KBM-7 (cell line): ENCODE measurements at places on chromosomes 4 and X.

- DNase-seq, result no peak
Measured at GRCh38 chr4:172698256-172698655, 470.4 kb upstream of the GALNT7 start.

- no peak for DNase-seq
Measured at GRCh38 chr4:86461849-86462248, 102.0 kb upstream of the MAPK10 start.

DNA sequence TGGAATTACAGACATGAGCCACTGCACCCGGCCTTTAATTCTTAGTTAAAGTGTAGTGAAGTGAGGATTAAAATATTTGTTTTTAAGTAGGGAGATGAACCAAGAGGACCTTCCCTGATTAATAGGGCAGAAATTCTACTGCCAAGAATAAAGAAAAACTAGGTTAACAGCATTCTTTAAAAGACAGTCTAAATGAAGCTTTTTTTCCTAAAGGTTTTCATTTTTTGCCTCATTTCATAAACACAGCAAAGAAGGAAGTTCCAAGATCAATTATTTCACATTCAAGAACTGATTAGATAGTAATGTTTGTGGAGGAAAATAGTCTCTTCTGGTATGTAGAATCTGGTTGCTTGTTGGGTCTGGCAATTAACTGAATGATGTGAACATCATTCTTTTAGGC is 112.1 kb upstream of the ARSJ start:
- DNase-seq, result no peak

GRCh38 chr4:23737571-23737970 is 152.3 kb downstream of the PPARGC1A start:
- DNase-seq, result no peak

DNA sequence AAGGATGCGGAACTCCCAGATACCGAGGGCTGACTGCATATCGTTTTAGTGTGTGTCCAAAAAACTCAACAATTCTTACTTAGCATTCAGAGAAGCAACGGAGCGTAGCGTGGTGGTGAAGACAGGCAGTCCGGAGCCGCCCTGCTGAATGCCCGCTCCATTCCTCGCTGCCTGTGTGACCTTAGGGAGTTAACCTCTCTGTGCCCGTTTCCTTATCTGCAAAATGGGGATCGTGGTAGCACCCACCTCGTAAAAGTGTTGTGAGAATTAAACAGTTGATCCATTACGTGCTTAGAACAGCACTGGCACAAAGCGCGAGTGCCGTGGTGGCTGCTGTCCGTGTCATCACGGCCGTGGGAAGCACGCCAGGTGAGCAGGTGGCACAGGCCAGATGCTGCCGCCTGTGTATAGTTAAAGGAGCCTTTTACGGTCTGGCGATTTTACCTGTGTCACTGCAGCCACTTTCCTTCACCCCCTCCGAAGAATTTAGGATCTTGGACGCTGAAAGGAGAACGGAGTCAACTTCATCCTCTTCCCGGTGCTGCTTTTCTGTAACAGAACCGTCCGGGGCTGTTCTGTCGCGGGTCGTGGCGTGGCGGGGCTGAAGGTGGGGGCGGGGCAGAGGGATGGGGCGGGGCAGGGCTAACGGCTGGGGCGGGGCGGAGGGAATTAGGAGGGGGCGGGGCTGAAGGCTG is 885 bp downstream of the CCDC110 start:
- DNase-seq, result peak; percentile 48

- no peak for DNase-seq
Measured at GRCh38 chrX:11543249-11543648, 122.5 kb downstream of the ARHGAP6 start.

DNA sequence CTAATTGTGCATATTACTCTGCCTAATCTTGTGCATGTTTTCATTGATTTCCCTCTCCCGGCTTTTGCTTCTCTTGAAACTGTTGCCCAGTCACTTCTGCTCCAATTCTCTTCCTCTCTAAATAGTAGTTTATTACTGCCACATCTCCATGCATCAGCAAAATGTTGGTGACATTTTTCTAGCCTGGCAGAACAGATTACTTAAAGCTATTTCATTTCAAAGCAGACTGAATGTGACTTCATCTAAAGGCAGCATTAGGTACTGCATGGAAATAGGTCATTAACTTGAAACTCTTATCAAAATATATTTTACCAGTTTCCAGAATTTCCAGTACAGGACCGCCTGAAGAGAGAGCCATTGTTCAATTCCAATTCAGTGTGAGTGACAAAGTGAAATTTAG is 52.4 kb downstream of the HPGDS start:
- DNase-seq, result no peak

DNA sequence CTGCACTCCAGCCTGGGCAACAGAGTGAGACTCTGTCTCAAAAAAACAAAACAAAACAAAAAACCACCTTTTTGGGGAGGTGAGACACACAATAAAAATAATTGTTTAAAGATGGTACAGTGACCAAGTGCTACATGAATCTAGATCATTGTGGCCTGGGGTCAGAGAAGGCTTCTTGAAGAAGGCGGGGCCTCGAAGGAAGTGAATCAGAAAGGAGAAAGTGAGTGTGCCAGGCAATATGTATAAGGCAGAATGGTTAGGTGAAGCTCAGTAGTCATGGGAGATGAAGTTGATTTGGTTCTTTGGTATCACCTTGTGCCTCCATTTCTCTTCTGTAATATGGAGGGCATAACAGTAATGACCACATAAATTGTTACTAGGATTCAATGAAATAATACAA is 58.9 kb downstream of the DOCK11 start:
- no peak for DNase-seq
